ENCODE measurements at places on chromosomes 3 and 15. TPM values are rescaled to one million over a fixed set of nuclear protein-coding genes. Genes with fewer than 3 reads are reported as not detected.

TMEM212 gene
- not detected for total RNA-seq

ABCC5 gene
- total RNA-seq: 23.1 TPM

ACP3 gene
- 1.4 TPM for total RNA-seq

C3orf22 gene
- not detected for total RNA-seq

GCNT3 gene
- 0.26 TPM for total RNA-seq

SEMA5B gene
- not detected for total RNA-seq

RAB6B gene
- total RNA-seq: 0.52 TPM

IGSF10 gene
- 0.94 TPM for total RNA-seq

LRRC28 gene
- total RNA-seq: 11.3 TPM

CLDN18 gene
- not detected for total RNA-seq

SMAD6 gene
- total RNA-seq: 37.2 TPM

SAMMSON gene
- total RNA-seq: not detected

USF3 gene
- total RNA-seq: 4.4 TPM

All from bronchial smooth muscle cell (primary cell).